ENCODE measurements at places on chromosomes 12 and 14. TPM values are rescaled to one million over a fixed set of nuclear protein-coding genes. Genes with fewer than 3 reads are reported as not detected.

Gene OR6S1
- total RNA-seq: not detected

Gene C12orf60
- 2.3 TPM for total RNA-seq

DNA sequence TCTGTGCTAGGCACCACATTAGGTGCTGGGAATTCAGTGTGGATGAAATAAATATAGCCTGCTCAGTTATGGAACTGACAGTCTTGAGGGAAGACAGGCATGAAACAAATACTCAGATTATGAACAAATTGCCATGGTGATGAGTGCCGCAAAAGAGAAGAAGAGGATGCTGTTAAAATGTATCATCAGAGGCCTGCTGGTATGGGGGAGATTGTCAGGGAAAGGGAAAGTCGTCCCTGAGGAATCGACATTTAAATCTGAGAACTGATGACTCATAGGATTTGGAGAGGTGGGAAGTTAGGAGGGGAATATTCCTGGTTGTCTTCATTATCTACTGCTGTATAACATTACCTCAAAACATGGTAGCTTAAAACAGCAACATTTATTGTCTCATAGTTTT is 42.0 kb downstream of the PPP1R36 start:
- H3K4me1 ChIP-seq: no peaks in the 10 kb centered on the region
- no peaks in the 10 kb centered on the region for H3K27me3 ChIP-seq
- DNase-seq: no peak
- H3K4me3 ChIP-seq: no peak overlapping the region
- no peak overlapping the region for H3K27ac ChIP-seq

GRCh38 chr12:51904951-51905470 is 2.3 kb upstream of the ACVRL1 start:
- H3K4me1 ChIP-seq: no peaks in the 10 kb centered on the region
- H3K36me3 ChIP-seq: no peaks in the 10 kb centered on the region
- peak overlapping the region; percentile 85 for H3K27ac ChIP-seq
- H3K27me3 ChIP-seq: no peaks in the 10 kb centered on the region
- no peak for DNase-seq
- H3K4me3 ChIP-seq: no peak overlapping the region

- H3K36me3 ChIP-seq: no peaks in the 10 kb centered on the region
- H3K4me1 ChIP-seq: no peaks in the 10 kb centered on the region
- H3K27me3 ChIP-seq: no peaks in the 10 kb centered on the region
- no peak overlapping the region for H3K4me3 ChIP-seq
- H3K27ac ChIP-seq: no peak overlapping the region
Observed at GRCh38 chr12:17652436-17652835, 437.6 kb downstream of the RERGL start.
